Suprapubic skin (tissue), 4 donors: ENCODE measurements at places on chromosomes 5 and 9. TPM values are rescaled to one million over a fixed set of nuclear protein-coding genes. Genes with fewer than 3 reads are reported as not detected.

Gene NANS
- 41.0 TPM for total RNA-seq

Gene KIF20A
- total RNA-seq: 7.2 TPM

Gene IFNB1
- not detected for total RNA-seq

Gene BTNL3
- total RNA-seq: not detected

- no peak overlapping the region for H3K4me3 ChIP-seq
- no peaks in the 10 kb centered on the region for H3K27me3 ChIP-seq
- DNase-seq: no peak
These were observed 64.2 kb upstream of the CPEB4 start for GRCh38 chr5:173823721-173824567.

DNA sequence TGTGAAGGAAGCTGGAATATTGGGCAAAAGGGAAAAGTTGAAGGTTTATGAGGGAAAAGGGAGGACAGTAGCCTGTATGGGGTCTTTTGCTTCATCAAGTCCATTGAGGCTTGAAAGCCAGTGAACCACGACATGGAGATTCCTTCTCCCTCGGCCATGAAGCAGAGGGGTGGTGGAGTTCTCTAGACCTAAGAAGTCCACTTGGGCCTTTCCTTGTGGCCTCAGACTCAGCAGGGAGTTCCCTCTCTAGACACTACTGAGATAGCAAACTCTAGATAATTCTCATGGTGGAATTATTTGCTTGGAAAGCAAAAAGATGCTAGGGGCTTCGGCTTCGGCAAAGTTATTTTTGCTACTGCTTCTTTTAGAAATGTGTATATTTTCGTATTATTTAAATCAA, 78.5 kb downstream of the FOXD1 start:
- no peaks in the 10 kb centered on the region for H3K4me1 ChIP-seq
- DNase-seq: no peak
- H3K27me3 ChIP-seq: peaks cover 13% of the 10 kb centered on the region
- H3K36me3 ChIP-seq: no peaks in the 10 kb centered on the region
- H3K27ac ChIP-seq: no peak overlapping the region
- no peak overlapping the region for H3K4me3 ChIP-seq
